ENCODE measurements at places on chromosomes 11 and 22.

GRCh38 chr11:83635166-83635565, 349.0 kb upstream of the CCDC90B start:
- no peak for DNase-seq

DNA sequence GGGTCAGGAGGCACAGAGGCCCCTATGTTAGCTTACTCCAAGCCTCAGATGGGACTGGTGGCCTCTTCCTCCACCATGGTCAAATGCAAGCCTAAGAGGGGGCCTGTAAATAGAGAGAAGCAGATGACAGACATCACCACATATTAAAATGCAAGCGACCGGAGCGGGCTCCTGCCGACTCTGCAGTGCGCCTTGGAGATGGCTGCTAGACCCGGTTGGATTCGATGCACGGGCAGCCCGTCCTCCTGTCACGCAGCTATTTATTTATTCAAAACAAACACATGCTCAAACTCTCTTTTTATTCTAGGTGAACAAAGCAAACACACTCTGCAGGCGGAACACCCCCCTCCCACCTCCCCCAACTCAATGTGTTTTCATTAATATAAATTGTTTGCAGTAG, 208.0 kb downstream of the DSCAML1 start:
- no peak for DNase-seq

DNA sequence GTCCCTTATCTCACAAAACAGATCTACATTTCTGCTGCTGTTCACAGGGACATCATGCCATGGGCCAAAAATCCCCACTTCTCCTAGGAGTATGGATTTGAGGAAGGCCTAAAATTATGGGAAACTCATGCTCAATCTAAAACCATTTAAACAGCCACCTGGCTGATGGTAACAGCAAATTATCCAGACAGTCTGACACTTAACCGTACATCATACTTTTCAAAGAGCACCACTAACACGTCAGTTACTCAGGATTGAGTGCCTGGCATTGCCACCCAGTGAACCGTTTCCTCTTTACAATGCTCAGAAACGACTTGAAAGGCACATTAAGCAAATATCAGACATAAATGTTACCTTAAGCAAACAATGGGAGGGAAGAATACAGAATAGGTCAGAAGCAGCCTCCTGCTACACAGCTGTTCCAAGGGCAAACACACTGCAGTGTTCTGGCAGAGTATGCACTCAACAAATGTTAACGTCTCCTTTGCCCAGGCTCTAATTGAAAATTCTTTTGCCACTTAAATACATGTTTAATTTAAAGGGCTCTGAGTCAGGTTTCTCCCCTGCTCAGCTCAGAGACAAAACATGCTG, 18.8 kb upstream of the SLC36A4 start:
- no peak for DNase-seq

GRCh38 chr11:122797651-122798050, 40.6 kb upstream of the CRTAM start:
- no peak for DNase-seq

GRCh38 chr11:128615612-128616011, 28.3 kb upstream of the ETS1 start:
- no peak for DNase-seq

DNA sequence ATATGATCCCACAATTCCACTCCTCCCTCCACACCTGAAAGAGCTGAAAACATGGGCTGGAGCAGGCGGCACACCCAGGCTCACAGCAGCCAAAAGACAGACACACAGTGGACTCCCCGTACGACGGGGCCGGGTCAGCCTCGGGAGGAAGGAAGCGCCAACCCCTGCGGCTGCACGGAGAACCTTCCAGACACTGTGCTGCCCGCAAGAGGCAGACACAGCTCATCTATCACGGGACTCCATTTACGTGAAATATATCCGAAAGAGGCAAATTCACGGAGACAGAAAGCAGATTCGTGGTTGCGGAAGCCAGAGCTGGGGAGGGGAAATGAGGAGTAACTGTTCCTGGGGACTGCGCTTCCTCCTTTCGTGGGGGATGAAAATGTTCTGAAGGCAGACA, 165.0 kb downstream of the BRD1 start:
- no peak for DNase-seq

DNA sequence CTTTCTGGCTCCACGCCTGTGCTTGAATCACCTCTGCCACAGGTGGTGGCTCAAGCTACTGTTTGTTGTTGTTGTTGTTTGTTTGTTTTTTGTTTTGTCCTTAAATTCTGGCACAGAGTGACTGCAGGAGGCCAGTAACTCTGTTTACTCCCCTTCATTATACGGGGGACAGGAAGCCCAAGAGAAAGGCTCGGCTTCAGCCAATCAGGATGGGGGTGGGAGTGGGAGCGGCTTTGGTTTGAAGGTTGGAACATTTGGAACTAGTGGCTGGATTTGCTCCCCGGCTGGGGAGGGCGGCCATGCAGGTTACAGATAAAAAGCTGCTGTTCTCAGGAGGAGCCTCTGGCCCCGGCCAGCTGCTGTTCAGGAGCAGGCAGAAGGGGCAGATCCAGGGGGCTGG, 19.7 kb upstream of the CABP2 start:
- no peak for DNase-seq

GRCh38 chr22:43002202-43002586, 12.8 kb downstream of the PACSIN2 start:
- no peak for DNase-seq

DNA sequence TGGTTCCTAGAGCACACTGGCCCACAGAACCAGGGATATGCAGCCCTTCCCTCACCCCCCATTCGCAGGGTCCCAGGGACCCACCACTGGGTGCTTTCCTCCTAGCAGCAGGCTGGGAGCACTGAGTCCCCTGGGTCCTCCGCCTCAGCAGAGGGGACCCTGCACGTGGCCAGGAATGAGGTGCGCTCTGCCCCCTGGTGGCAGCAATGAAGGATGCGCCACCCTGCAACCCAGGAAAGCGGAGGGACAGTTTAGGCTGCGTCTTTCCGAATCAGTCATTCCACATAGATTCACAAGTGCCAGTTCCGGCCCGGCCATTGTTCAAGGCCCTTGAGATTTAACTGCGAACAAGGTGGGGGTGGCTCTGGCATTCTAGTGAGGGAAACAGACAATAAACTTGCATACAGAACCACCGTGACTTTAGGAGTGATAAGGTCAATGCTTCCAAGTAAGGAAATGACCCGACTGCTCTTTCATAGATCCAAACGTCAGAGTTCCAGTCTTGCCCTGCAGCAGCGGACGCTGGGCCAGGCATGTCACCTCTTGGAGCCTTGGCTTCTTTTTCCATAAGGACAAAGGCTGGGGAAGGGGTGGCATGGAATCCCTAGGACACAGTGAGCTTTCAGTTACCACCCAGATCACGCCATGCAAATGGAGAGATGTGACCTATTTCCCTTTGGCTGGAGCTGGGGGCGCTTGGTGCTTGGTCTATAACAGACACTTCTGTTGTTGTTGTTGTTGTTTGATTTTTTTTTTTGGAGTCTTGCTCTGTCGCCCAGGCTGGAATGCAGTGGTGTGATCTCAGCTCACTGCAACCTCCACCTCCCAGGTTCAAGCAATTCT, 7.7 kb downstream of the RIN1 start:
- DNase-seq: peak; percentile 87

- DNase-seq: no peak
Observed at GRCh38 chr11:70519117-70519516, 120.8 kb downstream of the CTTN start.

- no peak for DNase-seq
Observed at GRCh38 chr11:88284336-88285050, 53.0 kb downstream of the CTSC start.

GRCh38 chr11:111819829-111820237, 51.5 kb downstream of the ALG9 start:
- DNase-seq: no peak

GRCh38 chr22:46486996-46487717, 50.3 kb downstream of the CELSR1 start:
- DNase-seq: no peak

GRCh38 chr11:96139691-96140090, 203.3 kb downstream of the MAML2 start:
- no peak for DNase-seq

DNA sequence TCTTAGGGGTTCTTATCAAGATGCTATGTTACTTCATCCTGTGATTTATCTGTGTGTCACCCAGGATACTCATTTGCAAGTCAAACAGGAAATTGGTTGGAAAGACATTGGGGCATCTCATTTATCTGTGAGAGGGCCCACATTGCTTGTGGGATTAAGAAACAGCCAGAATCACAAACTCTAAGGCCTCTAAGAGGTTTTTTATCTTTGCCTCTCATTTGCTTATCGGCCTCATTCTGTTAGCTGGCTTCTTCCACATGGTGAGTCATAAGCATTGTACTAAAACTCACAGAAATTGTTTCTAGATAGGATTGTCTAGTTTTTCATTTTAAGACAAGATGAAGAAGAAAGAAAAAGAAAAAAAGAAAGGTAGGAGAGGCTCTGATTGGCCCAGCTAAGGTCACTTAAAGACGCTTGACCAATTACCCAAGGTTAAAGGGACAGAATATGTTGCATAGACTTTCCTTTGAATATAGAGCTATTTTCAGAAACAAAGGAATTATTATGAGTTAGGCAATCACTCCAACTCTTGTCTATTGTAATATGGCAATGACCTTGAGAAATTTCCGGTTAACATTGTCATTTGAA, 121.9 kb downstream of the ARHGAP42 start:
- DNase-seq: no peak

DNA sequence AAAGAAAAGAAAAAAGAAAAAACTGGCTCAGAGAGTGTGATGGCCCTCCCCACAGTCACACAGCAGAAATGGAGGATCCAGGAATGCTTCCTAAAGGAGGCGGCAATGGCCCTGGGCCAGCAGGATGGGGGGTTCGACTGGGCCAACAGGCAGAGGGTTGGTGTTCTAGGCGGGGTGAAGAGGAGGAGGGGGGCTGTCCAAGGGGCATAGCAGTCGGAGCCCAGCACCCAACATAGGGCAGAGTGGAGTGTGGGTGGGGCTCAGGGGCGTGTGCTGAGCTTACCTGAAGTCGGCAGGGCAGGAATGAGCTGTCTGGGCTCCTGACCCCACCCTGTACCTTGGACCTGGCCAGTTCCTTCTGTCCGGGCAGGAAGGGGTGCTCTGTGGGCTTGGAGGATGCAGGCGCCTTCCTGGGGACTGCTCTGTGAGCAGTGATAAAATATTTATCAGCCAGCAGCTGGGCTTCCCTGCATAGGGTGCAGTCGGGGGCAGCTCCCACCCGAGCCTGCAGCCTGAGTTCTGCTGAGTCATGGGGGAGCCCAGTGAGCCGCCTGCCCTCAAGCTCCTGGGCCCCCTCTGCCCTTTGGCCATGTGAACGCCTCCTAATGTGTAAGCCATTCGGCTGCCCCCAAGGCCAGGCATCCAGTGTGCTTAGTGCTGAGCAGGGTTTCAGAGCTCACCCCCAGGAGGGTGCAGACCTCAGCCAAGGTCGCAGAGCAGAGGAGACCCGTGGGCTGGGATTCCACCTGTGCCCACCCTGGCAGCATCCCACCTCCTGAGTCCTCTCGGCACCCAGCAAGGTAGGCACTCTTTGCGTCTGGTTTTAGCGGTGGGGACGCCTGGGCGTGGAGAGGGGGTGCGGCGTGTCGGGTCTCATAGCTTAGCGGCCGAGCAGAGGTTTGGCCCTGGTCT, 25.3 kb upstream of the PRR5 start:
- DNase-seq: no peak

DNA sequence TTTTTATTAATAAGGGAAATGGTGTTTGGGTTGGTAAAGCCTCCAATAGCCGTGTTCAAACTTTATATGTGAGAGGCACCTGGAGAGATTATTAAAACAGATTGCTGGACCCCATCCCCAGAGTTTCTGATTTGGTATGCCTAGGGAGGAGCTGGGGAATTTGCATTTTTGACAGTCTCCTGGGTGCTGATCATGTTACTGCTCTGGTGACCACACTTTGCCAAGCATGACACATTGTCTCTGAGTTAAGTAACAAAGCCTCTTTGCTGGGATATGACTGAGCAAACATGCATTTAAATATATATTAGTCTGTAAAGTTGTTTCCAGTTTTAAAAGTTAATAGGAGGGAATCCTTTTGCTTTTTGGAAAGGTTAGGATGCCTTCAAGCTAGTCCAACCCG, 140.4 kb downstream of the NAV2 start:
- no peak for DNase-seq

GRCh38 chr11:121367001-121367843, 74.7 kb downstream of the SC5D start:
- DNase-seq: no peak

- DNase-seq: peak; percentile 94
Observed at GRCh38 chr22:20298803-20299745, 20.8 kb downstream of the DGCR6L start.

All from stimulated activated CD4-positive, alpha-beta T cell treated with anti-CD3 and anti-CD28 coated beads, Interleukin-2, amount 100 ng/mL, for 24 hours (primary cell).